ENCODE measurements at places on chromosomes 1 and 21.

GRCh38 chr1:177385760-177386698 is 215.3 kb downstream of the BRINP2 start:
- no peak for DNase-seq

GRCh38 chr1:178500091-178500770 is 3.5 kb upstream of the CLEC20A start:
- DNase-seq = no peak

DNA sequence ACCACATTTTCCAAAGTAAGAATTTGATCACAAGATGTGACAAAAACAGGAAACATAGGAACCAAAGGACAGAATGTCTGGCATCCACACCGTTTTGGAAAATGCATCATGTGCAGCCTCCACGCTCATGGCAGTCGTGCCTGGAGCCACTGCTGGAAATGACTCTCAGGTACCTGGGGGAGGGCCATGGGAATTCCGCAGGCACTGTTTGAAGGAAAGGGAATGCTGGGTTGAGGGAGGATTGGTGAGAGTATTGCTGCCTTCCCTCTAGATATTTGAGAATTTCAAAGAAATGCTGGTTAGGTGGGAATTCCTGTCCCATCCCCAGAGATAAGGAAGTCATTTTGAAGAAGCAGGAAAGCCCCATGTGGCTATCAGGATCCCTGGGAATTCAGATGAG is 10.8 kb downstream of the SLAMF1 start:
- DNase-seq = no peak

GRCh38 chr1:16420424-16421118 is 16.7 kb downstream of the SPATA21 start:
- DNase-seq = no peak

- DNase-seq = no peak
These were observed 883.4 kb upstream of the PRMT6 start for GRCh38 chr1:106173101-106173500.

DNA sequence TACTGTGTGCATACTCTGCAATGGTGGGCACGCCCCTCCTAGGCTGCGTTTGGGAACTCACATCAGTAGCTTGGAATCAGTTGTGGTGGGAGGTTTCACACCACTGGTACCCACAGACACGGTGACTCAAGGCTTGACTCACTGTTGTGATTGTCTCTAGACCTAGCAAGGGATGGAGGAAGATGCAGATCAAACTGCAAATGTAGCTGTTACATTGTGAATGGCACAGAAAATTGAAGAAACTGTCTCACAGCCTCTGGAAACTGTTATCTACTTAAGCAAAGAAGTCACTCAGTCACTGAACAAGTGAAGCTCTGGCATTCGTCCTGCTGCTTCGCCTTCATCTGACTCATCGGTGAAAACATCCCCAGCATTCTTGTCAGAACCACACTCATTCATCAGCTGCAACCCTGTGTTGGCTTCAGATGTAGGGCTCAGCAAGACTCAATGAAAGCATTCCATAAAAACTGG is 59.5 kb downstream of the POFUT2 start:
- DNase-seq = no peak

- DNase-seq = no peak
These were observed 156.5 kb downstream of the HLX start for GRCh38 chr1:221035662-221036153.

Data from bone marrow (tissue), 2 donors.